Activated CD8-positive, alpha-beta memory T cell treated with anti-CD3 and anti-CD28 coated beads for 4 hours (primary cell): ENCODE measurements at places on chromosomes 2 and 18.

DNA sequence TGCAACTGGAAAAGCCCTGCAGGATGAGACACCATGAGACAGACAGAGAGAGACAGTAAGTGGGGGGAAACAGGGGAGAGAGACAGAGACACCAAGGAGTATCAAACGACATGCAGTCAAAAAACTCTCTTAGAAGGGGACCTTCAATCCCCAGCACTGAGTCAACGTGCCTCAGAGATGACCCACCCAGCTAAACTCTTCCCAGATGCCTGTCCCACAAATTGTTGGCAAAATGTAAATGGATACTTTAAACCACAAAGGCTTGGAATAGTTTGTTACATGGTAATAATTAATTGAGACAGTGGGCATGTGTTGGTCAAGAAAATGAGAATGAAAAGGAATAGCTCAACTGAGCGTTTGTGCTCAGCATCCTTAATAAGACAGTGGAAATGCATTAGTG is 98.3 kb downstream of the GRB14 start:
- DNase-seq: no peak

- DNase-seq: no peak
These were observed 28.6 kb downstream of the ITM2C start for GRCh38 chr2:230893338-230893737.

GRCh38 chr2:134170294-134170693 is 83.6 kb upstream of the MGAT5 start:
- no peak for DNase-seq

- DNase-seq: no peak
These were observed 487.2 kb downstream of the DCDC2C start for GRCh38 chr2:4190548-4190947.

- DNase-seq: no peak
These were observed 22.2 kb downstream of the TSN start for GRCh38 chr2:121777699-121778058.

- no peak for DNase-seq
These were observed 336.6 kb upstream of the CWC22 start for GRCh38 chr2:180343528-180344345.

DNA sequence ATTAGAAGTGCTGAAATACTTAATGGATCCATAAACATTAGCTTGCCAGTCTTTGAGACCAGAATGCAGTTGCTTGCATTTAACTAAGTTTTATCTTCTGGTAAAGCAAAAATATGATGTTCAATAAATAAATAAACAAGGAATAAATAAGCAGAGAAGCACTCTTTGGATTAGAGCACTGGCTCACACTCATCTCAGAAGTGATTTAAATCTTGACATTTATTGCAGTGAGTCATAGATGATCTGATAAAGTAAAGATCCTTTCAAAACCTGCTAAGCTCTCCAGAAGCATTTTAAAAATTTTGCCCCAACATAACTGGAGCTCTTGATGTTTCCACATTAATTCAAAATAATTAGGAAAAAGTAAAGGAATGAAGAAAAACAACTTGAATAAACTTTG is 66.8 kb downstream of the KYNU start:
- no peak for DNase-seq

GRCh38 chr2:191247381-191248057 is 2.3 kb downstream of the MYO1B start:
- DNase-seq: no peak

DNA sequence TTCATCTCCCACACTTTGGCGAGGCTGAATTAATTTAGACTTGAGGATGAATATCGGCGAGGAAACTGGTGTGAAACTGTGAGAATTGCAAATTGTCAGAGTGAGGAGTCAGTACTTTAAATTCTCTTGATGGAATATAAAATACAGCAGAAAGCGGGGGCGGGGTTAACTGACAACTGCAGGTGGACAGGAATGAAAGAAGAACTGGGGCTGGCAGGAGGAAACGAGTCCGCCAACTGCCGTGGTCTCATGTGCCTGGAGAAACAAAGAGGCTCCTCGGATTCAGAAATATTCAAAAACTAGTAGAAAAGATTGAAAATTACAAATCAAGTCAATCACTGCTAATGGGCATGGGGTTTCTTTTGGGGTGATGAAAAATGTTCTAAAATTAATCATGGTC is 44.3 kb downstream of the MOGAT1 start:
- no peak for DNase-seq

GRCh38 chr2:125561302-125561701 is 1094.7 kb upstream of the GYPC start:
- DNase-seq: no peak

DNA sequence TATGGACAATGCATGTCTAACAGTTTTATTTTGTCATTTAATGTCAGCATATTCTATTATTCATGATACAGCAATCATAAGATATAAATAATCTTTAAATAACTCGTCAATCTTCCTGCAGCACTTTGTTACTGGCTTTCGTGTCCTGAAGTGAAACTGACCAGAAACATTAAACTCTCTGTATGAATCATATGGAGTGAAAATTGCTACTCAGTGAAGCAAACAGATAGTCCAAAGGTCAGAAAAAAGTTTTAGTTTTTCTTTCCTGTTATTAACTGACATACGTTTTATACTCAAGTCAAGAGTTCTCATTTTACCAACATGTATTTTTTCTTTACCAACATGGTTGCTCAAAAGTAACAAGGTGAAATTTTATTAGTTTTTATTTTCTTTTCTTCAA is 106.8 kb upstream of the GALNT5 start:
- no peak for DNase-seq

DNA sequence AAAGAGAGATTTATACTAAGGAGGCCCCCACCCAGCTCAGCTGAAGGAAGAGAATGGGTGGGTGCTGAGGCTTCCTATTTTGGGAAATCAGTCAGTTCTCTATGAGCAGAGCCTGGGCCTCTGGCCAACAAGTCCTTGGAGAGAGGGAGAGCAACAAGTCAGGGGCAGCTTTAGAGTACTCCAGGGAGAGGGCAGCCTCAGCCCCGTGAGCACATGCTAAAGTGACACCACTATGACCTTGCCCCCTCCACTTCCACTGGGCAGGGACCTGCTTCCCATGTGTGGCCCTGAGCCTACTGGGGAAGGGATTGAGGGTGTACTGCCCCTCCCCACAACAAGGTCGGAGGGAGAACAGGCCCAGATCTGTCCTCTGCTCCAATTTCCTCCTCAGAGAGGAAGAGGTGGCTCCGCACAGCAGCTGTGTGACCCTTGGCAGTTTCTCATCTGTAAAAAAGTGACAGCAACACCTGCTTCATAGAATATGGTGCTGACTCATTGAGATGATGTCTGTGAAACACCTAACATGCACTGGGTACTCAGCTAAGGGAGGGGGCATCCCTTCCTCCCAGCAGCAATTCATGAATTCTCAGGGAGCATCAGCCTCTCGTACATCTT is 72.9 kb downstream of the CLHC1 start:
- no peak for DNase-seq

DNA sequence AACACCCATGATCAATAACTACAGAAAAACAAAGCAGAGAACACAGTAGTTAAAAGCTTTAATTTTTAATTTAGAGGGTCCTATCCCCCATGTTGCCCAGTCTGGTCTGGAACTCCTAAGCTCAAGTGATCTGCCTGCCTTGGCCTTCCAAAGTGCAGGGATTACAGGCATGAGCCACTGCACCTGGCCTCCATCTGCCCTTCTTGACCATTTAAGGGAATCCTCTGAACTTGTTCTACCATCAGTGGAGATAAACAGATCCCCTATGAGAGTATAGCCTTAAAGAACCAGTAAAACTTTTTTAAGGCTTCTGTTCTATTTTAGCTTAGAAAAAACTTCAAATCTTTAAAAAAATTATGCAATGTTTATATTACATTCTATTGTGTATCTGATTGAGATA is 13.5 kb upstream of the ATP5MC3 start:
- DNase-seq: no peak

GRCh38 chr2:240796543-240797499 is 23.2 kb downstream of the KIF1A start:
- no peak for DNase-seq

DNA sequence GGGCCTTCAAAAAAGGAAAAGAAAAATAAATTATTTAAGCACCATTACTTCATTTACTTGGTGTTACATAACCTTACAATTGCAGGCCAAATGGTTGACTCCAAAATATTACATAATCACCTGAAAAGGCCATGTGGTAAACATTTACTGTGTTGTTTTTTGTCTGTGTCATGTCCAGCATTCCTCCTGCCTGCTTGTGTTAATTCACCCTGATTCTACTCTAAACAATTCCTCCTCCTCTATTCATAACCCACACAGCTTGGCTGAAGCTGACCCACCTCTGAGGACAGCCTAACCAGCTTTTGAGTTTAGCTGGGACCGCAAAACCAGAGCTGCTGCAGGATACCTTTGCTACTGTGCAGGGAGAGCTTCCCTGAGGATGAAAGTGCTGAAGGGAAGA is 35.4 kb downstream of the TMX3 start:
- DNase-seq: no peak

DNA sequence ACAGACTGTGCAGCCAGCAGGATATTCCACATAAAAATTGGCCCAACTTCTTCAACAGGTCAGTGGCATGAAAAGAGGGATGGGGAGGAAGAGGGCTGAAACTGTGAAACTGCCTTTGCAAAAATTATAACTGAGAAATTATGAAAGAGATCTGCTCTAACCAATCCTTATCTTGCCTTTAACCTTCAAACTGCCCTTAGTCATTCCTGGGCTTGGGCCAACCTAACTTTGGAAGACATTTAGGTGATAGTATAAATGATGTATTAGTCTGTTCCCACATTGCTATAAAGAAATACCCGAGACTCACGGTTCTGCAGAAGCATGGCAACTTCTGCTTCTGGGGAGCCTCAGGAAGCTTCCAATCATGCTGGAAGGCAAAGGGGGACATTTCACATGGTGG is 74.5 kb downstream of the RPL31 start:
- DNase-seq: no peak

- no peak for DNase-seq
These were observed 332.5 kb downstream of the PID1 start for GRCh38 chr2:228938629-228939028.

DNA sequence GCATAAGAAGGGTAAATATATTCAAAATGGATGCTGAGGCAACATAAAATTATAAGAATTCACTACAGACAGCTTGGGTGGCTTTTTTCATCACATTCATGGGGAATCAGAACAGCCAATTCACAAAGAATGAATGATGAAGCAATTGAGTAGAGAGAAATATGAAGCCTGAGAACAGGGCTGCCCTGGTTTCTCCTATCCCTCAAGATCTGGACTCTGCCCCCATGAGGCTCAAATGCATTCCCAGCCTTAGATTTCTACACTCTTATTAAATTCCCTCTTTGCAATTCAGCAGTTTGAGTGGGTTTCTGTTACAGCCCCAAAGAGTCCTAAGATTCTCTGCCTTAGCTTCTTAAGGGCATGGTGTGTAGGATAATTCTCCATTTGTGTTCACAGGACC is 172.5 kb downstream of the MAIP1 start:
- no peak for DNase-seq

DNA sequence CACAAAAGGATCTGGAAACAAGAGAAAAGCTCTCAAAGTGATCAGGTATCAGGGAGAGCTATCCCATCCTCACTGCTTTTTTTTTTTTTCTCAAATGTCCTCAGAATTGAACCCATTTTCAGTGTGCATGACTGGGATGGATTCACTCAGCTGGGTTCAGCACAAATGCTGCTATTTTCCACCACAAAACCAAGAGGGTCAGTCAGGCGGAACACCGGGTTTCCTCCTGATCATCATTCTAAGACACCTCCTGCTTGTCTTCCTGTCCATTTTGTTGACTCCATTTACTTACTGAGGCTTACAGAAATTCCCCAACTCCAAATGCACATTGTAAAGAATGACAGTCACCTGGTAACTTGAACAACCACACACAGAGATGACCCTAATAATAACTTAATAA is 39.9 kb downstream of the CYRIA start:
- DNase-seq: no peak

DNA sequence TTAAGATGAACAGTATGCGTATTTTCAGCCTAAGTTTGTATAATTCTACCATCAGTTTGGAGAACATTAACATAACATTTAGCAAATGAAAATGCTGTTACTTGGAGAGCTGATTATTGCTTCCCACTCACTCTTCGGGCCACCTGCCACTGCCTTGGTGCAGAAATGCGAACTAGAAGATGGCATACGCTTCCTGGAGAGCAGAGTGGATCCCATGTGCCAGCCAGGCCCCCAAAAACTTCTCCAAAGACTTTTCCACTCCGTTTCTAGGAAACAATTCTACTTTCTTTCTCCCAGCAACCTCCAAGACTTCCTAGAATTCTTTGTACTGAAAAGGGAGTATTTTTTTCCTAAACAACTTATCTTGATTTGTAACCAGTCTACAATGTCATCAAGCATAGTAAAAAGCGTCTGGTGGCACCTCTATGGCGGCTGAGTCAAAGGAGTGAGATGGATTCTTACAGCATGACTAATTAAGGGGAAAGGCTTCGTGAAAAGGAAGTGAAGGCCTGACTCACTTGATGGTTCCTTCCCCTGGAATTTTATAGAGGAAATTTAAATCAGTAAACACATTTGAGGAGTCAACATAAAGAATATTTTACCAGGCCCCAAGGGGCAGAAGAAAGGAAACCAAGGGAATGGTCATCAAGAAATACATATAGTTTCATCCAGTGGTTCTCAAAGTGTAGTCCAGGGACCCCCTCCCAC is 36.6 kb downstream of the FEZ2 start:
- DNase-seq: no peak

GRCh38 chr2:207133458-207133819 is 32.3 kb downstream of the KLF7 start:
- DNase-seq: no peak

DNA sequence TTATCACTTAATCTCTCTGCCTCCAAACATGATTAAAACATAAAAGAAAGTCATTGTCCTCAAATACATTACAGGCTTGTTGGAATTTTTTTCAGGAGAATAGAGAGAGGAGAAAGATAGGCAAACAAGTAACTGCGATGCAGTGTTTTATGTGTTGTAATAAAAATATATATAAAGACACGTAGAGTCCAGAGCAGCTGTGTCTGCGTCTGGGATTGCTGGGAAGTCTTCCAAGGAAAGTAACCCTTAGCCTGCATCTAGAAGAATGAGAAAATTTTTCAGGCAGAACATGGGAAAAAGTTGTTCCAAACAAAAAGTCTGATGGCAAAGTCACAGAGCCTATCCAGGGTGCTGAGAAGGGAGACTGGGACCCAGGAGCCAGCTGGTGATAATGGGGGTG is 91.8 kb upstream of the ST6GAL2 start:
- no peak for DNase-seq

GRCh38 chr18:63956755-63957154 is 7.7 kb downstream of the HMSD start:
- DNase-seq: no peak

DNA sequence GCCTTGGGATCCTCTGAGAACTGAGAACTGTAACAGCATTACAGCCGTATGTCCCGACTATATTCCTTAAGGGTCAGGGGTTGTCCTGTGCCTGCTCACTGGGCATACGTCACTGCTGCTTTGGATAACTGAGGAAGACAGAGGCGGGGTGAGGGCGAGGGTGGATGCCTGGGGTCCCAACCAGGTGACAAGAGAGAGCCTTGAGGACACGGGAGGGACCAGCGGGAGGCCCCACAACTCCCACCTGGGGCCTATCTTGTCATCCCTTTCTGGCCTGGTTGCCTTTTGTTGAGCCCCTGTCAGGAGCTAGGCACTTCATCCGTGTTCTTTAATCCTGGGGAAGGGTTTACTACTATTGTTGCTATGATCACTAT is 28.8 kb downstream of the INPP5D start:
- DNase-seq: no peak
